T-helper 2 cell (primary cell): ENCODE measurements at places on chromosomes 6 and 20.

DNA sequence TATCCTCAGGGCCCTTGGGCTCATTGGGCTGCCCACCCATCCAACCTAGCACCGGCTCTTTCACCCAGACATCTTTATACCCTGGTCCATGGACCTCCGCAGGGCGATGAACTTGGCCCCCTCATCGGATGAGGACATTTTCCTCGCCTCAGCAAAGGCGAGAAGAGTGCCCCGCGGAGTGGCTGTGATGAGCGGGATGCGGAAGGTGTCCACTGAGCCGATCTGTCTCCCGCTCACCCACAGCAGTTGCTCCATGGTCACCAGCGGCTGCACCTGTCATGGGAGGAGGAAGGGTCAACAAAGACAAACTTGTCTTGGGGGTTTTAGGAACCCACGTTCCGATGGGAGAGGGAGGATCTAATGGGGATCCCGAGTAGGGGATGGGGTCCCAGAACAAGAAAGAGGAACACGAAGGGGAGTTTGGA, 690 bp downstream of the NEU1 start:
- DNase-seq: no peak

DNA sequence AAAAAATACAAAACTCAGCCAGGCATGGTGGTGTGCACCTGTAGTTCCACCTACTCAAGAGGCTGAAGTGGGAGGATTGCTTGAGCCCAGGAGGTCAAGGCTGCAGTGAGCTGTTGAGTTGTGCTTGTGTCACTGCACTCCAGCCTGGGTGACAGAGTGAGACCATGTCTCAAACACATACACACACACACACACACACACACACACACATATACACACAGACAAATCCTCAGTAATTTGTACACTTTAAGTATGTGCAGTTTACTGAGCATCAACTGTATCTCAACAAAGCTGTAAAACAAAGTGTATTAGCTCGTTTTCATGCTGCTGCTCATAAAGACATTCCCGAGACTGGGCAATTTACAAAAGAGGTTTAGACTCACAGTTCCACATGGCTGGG, 7.3 kb downstream of the TFB1M start:
- DNase-seq: no peak

DNA sequence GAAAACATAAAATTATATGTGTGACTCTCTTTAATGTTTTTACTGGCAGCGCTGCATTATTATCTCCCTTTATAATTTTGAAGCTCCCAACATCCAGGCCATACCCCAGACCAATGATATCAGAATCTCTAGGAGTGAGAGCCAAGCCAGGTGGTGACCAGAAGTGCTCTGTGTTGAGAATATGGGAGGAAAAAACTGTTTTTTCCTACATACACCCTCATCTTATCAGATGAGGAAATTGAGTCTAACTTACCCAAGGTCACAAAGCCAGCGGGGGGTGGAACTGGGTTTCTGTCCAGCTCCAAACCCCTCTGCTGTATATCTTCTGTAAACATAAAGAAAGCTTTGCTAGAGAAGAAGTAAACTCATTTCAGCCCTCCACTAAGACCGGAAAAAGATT, 42.5 kb downstream of the LY86 start:
- no peak for DNase-seq

DNA sequence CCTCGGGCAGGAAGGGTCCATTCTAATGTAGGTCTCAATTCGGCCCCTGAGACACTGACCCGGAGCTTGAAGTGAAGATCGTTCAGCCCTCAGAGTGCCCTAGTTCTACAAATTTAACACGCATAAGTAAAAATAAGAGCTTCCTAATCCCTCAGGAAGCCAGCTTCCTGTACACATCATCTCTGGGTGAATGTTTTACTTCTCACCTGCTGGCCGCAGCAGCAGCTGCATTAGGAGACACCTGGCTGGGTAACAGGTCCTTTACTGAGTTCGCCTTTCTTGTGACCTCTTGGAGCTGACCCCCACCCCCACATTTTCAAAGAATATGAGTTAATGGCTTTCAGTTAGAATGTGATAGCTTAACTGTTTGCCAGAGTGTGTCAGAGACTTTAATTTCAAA, 165.0 kb downstream of the SMOC2 start:
- no peak for DNase-seq

- no peak for DNase-seq
Observed at GRCh38 chr6:56914798-56915658, 39.9 kb upstream of the BEND6 start.
